Liver (tissue), 10 donors: ENCODE measurements at places on chromosomes 7 and 10. TPM values are rescaled to one million over a fixed set of nuclear protein-coding genes. Genes with fewer than 3 reads are reported as not detected.

GRCh38 chr10:76024460-76025123 is 593.2 kb downstream of the LRMDA start:
- H3K27ac ChIP-seq: peak overlapping the region; percentile 79
- no peaks in the 10 kb centered on the region for H3K36me3 ChIP-seq
- no peak overlapping the region for H3K4me3 ChIP-seq
- H3K4me1 ChIP-seq: peaks cover 20% of the 10 kb centered on the region

DNA sequence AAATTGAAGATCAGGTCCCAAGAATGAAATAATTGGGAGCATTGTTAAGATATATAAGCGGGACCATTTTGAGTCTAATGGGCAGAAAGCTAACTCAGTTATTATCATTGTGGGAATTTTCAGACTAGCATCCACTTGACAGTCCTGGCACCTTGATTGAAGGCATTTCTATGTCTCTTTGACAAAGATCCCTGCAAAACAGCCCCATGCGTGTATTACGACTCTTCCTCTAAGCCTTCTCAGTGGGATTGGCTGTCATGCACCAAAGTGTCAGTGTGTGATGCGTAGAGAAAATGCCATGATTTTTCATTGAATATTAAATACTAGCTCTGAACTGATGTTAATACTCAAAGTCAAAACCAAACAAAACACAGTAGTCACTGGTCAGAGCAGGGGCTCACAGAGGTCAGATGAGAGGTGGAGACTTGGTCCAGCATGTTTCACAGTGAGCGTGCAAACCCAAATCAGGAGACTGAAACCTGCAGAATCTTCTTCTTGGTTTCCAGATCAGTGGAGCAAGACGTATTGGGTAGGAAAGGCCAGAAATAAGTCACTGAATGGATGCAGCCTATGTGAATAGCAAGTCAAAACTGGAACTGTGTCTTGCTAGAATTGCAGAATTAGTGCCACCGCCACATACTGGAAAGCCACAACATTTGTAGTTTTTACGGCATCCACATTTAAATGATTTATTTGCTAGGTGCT is 303.6 kb upstream of the AKR1E2 start:
- H3K27ac ChIP-seq: no peak overlapping the region
- H3K27me3 ChIP-seq: no peaks in the 10 kb centered on the region
- no peaks in the 10 kb centered on the region for H3K4me1 ChIP-seq
- no peaks in the 10 kb centered on the region for H3K36me3 ChIP-seq
- DNase-seq: no peak

GRCh38 chr10:66822801-66823200 is 103.0 kb upstream of the LRRTM3 start:
- H3K27me3 ChIP-seq: no peaks in the 10 kb centered on the region
- no peaks in the 10 kb centered on the region for H3K4me1 ChIP-seq
- no peak for DNase-seq
- no peaks in the 10 kb centered on the region for H3K36me3 ChIP-seq

DNA sequence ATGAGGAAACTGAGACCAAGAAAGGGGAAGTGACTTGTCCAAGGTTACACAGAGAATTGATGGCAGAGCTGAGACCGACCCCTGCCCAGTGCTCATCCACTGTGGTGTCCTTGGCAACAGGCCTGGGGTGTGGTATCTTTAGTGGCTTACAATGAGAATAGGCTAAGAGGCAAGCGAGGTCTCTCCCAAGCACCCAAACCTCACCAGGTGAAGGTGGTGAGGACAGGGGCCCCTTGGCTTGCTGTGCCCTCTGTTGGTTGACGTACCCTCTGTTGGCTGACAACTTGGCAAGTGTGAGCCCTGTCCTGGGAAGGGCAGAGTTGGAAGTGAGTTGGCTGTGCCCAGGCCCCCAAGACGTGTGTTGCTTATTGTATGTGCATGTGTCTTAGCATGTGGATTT is 166.9 kb downstream of the GRK5 start:
- no peaks in the 10 kb centered on the region for H3K27me3 ChIP-seq
- no peaks in the 10 kb centered on the region for H3K36me3 ChIP-seq
- peak overlapping the region; percentile 13 for H3K27ac ChIP-seq
- H3K4me1 ChIP-seq: no peaks in the 10 kb centered on the region

The CALCR gene
- not detected for total RNA-seq
